ENCODE measurements at places on chromosomes 3 and 15.

DNA sequence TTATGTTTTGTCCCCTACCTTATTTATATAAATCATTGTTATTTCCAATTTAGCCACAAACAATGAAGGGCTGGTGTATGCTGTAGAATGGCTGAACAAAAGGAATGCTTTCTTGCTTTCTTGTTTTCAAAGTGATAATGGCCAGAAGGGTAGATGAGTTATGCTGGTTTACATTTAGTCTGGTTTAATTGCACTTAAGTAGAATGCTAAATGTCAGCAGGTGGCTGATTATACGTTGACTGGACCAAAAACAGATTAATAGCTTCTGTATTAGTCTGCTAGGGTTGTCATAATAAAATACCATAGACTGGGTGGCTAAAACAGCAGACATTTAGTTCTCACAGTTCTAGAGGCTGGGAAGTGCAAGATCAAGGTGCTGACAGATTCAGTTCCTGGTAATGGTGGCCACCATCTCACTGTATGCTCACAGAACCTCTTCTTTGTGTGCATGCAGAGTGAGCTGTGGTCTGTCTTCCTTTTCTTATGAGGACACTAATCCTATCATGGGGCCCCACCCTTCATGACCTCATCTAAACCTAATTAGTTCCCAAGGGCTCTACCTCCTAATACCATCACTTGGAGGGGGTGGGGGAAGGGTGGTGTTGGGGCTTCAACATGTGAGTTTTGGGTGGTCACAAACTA lies 17.1 kb upstream of the XIRP1 start:
- DNase-seq: no peak

- no peak for DNase-seq
These were observed 255.8 kb downstream of the CACNA2D3 start for GRCh38 chr3:54378184-54378583.

DNA sequence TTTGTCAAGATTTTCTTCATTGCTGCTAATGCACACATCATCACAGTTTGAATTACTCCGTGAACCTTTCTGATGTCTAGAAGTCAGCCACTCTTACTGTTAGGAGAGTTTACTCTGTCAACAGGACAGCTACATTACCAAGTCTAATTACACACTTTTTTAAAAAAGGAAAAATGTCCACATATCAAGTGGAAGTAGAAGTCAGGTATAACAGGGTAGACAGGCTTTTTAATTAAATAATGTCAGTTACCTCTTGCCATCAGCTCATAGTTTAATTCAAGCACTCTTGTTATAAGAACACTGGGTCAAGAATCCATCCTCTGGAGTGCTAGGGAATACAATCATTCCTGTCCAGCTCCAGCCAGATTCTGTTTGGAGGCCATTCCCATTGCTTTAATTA lies 232.8 kb downstream of the TAFA4 start:
- no peak for DNase-seq

- no peak for DNase-seq
These were observed 137.0 kb downstream of the TBC1D2B start for GRCh38 chr15:77940381-77940947.

DNA sequence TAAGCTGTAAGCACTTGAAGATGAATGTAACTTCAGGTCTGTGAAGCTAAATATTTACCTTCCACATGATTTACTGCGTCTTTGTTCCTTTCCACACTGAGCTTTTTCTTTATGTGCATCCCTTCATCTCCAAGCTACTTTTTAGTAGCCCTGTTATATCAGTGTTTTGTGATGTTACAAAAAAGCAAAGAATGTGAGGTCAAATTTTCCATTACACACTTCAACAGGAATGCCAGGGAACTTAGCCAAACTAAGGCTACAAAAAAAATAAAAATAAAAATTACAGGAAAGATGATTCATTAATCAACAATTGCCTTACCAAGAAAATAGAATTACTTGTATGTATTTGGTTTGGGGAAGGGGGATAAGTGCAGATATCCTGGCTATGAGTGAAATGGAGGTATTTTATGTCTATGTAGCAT lies 73.0 kb downstream of the FILIP1L start:
- no peak for DNase-seq

DNA sequence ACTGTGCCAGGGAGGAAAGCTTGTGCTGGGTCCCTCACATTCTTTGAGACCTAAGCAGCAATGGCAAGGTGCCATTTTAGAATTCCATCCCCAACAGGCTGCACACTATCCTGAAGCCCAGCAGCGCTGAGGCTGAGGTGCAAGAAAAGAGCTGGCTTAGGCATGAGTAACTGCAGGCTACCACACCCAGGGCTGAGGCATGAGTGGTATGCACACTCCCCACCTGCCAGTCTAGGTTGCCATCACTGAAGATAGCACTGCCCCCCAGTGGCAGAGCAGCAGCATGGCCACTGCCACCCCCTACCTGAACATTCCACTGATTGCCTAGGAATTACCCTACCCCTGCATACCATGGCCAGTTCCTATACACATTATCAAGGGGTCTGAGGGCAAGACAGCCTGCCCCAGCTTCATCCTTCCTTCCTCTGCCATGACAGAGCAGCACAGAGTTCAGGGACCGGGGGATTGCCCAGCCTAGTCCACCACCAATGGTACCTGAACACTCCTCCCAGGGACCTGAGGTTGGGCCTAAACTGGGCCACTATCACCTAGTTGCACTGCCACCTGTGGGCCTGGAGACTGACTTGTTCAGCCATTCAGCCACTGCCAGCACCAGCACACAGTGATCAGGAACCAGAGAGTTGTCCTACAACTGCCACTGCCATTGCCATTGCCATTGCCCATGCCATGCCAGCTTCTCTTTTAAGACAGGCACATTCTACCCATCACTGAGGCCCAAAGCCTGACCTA lies 129.8 kb downstream of the SATB1 start:
- no peak for DNase-seq

DNA sequence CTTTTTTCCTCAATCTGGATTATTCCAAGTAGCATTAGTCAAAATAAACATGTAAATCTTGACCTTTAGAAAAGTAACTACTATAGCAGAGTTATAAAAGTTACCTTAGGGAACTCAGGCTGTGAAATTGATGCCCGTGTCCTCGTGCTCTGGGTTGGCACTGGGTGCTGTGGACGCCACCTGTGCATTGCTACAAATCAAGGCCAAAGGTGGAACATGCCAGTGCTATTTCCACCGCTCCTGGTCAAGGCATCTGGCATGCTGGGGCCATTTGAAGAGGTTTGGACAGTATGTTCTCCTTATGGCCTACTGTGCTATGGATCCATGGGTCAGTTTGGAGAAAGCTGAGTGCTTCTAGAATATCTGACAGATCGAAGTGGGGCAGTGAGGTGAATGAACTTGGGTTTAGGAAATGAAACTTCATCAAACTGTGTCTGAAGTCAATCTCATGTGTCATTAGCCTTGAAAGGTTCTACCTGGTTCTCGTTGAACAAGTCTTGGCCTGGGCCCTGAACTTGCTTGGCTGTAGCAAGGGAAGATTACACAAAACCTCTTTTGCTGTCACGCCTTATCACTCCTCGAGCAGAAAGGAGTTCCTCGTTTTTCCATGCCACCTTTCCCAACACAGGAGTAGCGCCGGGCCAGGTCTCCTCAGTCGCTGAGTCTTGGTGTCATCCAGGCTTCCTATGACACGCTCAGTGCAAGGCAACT lies 397.6 kb upstream of the RGMA start:
- DNase-seq: no peak

DNA sequence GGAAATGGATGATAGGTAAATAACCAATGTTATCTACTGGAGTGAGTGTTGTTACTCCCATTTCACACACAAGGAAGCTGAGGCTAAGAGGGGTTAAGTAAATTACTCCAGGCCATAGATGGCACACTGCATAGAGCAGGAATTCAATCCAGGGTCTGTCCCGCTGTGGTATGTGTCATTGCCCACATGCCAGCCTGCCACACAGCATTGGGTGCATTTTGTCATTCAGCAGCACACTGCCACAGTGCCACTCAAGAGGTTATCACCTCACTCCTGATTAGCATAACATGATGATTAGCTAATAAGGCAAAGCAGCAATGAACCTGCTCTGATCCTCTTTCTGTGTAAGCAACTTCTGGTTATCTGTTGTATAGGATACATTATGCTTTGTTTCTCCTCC lies 157.4 kb upstream of the CTNNB1 start:
- DNase-seq: no peak

DNA sequence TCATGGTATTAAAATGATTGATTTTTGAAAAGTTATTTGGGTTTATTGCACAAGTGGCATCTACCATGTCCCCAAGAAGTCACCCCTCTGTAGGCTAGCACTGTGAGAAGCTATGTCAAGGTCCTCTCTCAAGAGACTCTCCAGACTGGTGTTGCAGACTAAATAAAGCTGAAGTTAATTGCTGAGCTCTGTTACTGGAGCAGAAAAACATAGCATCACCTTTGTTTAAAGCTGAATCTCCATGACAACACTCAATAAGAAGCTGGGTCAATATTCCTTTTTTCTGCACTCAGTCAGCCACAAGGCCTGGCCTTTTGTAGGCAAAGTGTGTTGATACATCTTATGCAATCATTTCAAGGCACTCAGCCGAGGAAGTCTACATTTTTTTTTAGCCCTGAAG lies 806.6 kb upstream of the LMCD1 start:
- DNase-seq: no peak

DNA sequence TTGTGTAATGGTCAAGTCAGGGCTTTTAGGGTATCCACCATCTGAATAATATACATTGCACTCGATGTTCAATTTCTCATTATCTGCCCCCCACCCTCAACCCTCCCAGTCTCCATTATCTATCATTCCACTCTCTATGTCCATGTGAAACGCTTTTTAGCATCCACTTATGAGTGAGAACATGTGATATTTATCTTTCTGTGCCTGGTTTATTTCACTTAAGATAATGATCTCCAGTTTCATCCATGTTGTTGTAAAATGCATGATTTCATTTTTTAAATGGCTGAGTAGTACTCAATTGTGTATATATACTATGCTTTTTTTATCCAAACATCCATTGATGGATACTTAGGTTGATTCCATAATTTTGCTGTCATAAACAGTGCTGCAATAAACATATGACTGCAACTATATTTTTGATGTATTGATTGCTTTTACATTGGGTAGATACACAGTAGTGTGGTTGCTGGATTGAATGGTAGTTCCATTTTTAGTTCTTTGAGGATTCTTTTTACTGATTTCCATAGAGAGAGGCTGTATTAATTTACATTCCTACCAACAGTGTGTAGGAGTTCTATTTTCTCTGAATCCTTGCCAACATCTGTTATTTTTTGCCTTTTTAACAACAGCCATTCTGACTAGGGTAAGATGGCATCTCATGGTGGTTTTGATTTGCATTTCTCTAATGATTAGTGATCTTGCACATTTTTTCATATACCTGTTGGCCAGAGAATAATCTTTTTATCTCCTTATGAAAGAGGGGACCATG lies 332.9 kb upstream of the TGFBR2 start:
- no peak for DNase-seq

DNA sequence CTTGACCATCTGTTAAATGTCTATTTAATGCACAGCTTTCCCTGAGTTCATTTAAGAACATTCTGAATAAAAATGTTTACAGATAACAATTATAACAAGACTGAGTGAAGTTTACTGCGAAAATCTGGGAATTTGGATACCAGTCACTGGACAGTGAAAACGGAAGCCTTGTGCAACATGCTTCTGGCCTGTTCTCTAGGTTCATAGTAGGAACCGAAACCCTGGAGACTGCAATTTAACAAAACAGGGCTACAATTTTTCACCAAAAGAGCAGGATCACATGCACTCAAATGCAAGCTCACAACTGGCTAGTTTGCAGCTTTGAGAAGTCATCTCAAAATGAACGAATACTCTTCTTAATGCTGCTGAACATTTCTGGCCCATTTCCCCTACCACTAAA lies 435.9 kb downstream of the NR2F2 start:
- DNase-seq: no peak

- DNase-seq: no peak
These were observed 1428.6 kb downstream of the ZPLD1 start for GRCh38 chr3:103863381-103863780.

DNA sequence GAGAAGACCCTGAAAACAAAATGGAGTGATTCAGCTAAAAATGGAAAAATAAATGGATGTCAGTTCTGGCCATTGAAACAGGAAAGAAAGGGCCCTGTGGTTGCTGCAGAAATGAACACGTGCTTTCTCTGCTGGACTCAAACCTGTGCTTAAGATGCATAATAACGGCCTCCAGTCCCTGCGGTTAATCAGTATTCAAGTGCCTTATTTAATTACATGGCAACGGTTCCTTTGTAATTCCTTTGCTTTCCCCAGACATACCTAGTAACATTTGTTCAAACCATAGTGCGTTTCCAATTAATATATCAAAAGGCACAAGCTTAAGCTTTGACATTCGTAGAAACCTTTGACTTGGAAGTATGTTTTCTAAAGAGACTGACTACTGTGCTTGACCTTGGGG lies 428.3 kb downstream of the GABRG3 start:
- DNase-seq: no peak

- no peak for DNase-seq
These were observed 130.8 kb upstream of the TSPAN3 start for GRCh38 chr15:77201665-77202064.

DNA sequence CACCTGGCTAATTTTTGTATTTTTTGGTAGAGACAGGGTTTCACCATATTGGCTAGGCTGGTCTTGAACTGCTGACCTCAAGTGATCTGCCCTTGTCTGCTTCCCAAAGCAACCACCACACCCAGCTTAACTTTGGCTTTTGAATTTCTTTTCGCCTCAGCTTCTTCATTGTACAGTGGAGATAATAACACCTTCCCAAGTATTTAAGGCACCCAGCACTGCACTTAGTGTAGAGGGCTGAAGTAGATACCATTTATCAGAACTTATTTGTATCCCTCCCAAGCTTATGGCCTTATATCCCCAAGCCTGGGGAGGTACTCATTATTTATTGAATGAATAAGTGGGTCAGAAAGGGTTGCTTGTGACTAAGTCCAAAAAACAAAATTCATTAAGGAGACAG lies 2.3 kb downstream of the SQOR start:
- no peak for DNase-seq

DNA sequence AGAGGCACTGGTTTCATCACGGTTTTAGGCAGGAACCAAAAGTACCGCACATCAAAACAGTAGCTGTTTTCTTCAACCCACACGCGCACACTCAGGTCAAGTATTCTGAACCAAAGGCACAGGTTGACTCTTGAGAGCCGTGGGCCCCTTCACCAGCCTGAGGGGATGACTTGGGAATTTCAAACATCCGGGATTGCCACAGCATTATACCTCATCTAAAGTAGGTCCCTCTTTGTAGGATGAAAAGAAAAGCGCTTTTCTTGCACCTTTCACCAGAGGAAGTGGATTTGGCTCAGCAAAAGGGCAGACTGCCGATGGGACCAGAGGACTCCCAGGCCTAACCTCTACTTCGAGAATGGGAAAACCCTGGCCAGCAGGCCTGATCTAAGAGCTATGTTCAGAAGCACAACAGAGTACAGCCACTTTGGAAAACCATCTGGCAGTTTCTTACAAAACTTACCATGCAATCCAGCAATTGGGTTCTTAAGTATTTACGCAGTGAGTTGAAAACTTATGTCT lies 88.2 kb upstream of the PROK2 start:
- no peak for DNase-seq

GRCh38 chr3:94009608-94010007 lies 18.8 kb downstream of the STX19 start:
- no peak for DNase-seq

- DNase-seq: no peak
These were observed 10.7 kb upstream of the TRAK1 start for GRCh38 chr3:42080453-42080872.

- DNase-seq: no peak
These were observed 52.5 kb downstream of the ATP10A start for GRCh38 chr15:25810631-25811091.
